ENCODE measurements at places on chromosomes 3 and 15.

- DNase-seq, result peak; percentile 55
Observed at GRCh38 chr3:145807990-145808389, 353.0 kb downstream of the PLOD2 start.

- DNase-seq, result peak; percentile 86
Observed at GRCh38 chr3:152834191-152834775, 648 bp upstream of the P2RY1 start.

DNA sequence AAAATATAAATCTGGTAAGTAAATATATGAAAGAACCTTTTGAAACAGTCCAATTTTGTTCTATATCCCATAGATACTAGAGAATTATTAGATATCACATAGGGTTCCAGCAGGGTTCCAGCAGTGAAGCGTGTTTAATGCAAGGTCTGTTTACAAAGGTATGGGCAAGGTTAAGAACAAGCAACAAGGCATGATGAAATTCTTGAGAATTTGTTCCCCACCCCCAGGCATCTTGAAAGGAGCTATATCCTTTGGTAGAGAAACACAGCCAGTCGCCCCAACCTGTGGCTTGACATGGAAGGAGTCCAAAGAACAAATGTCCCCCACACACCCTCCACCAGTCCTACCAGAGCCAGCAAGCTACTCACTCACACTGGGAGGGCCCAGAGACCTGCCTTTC lies 18.6 kb upstream of the FNDC3B start:
- DNase-seq, result no peak

DNA sequence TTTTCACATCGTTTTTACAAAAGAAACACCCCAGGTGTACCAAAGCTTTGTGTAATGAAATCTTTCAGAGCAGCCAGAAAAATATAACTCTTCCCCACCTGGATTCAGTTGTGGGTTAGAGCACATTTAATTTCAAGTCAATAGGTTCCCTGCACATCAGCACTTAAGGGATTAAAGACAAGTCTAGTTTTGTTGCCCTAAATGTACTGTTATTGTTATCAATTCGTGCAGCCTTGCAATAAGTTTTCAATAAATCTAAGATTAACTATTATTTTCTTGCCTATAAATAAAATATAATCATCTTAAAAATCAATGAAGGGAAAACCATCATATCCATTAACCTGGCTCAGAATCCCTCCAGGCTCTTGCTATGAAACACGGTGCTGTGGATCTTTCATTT lies 172.5 kb upstream of the CDIN1 start:
- DNase-seq, result no peak

DNA sequence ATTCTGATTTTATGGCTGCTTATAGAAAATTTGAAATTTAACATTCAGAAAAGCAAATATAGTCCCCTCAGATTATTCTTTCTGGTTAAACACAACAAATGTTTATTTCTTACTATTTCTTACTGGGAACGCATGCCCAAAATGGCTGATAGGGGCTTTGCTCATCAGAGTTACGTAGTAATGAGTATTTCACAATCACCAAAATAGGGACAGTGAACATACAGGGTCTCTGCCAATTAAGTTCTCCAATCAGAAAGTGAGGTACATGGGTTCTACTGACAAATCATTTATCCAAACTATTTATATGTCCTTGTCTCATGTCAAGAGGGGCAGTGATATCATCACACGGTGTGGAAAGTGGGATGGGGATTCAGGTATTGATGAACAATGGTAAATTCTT lies 154.5 kb downstream of the BCHE start:
- DNase-seq, result no peak

DNA sequence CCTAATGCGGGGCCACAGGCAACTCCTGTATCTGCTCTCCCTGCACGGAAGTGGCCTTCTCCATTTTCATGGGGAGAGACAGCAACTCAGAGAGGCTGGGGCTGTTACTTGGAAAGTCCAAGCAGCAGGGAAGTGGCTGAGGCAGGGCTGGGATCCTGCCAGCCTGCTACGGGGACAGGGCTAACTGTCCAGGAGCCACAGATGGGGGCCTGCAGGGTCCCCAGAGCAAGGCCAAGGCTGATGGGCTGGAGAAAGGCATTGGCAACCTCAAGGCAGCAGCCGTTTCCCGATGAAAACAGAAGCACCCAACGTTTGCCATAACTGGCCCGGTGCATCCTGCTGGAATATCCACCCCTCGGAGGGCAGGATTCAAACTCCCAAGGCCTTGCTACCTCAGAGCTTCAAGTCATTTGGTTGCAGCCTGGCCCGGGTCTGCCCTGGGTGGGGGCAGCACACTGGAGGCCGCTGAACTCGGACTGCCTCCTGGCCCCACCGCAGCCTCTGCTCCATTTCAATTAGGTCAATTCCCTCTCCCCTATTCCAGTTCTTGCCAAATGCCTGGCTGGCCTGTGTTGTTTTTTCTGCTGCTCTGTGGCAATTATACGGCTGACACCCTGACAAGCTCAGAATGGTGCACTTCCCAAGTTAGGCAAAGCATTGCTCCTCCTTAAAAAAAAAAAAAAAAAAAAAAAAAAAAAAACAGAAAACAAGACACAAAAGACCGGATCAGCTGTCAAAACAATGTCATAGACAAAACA lies 143.5 kb downstream of the NUP210 start:
- DNase-seq, result peak; percentile 51

DNA sequence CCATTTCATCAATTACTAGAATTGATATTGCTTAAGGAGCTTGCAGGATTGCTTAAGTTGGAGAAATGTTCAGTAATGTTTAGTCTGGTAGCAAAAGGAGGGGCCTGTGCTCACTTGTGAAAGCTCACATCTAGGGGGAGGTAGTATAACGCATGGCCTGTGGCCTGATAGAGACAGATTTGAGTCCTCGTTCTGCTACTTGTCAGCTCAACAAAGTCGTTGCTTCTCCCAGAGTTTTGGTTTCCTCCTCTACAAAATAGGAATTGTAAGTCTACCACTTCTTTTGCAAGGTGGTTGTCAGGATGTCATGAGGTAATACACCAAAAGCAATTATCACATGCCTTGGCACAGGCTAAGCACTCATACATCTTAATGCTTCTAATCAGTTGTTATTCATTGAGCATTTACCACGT lies 1.3 kb downstream of the ST3GAL6 start:
- DNase-seq, result no peak

GRCh38 chr15:73346735-73347312 lies 21.9 kb downstream of the HCN4 start:
- DNase-seq, result peak; percentile 86

DNA sequence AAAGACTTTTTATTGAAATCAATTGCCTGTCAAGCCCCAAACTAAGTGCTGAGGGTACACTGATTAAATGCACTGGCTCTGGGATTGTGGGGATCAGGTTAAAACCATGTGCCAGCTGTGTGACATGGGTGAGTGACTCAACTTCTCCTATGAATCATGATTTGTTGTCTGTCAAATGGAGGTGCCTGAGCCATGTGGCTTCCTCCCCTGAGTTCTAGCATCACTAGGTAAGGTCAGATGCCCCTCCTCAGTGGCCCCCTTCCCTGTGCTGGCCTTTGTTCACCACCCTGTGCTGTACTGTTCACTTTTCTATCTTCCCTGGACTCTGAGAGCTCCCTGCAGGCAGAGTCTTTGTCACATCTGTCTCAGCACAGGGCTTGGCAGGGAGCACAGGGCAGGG lies 43.6 kb upstream of the ATP2B2 start:
- DNase-seq, result no peak

DNA sequence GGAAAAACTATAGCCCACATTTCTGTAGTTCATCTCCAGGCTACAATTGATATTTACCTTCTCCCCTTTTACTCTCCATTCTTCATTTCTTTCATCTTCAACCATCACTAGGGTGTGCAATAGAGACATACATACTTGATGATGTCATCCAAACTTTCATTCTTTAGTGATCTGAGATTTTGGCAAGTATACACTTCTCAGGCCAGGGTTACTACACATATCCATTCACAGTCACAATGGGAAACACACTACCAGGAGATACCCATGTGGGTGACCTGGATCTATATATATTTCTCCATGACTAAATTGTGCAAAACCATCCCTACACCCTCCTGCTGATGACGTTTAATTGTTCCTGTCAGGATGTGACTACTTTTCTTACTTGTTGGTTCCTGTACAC lies 769.5 kb upstream of the DPPA4 start:
- DNase-seq, result no peak

DNA sequence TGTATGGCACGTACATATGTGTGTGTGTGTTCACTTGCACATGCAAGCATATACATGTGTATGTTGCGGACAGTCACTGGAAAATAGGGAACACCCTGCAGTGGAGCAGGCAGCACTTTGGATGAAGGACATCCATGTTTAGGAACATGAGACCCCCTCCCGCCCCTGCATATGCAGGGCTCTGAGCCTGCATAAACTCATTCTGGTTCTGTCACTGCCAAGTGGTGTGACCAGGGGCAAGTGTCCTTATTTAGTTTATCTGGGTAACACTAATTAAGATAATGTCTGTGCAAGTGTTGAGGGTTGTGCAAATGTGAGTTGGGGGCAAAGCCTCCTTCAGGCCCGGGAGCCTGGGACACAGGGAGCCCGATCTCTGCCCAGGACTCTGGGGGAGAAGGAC lies 105.7 kb downstream of the CORO2B start:
- DNase-seq, result no peak

- no peak for DNase-seq
Observed at GRCh38 chr3:48187301-48187578, 977 bp downstream of the CDC25A start.

DNA sequence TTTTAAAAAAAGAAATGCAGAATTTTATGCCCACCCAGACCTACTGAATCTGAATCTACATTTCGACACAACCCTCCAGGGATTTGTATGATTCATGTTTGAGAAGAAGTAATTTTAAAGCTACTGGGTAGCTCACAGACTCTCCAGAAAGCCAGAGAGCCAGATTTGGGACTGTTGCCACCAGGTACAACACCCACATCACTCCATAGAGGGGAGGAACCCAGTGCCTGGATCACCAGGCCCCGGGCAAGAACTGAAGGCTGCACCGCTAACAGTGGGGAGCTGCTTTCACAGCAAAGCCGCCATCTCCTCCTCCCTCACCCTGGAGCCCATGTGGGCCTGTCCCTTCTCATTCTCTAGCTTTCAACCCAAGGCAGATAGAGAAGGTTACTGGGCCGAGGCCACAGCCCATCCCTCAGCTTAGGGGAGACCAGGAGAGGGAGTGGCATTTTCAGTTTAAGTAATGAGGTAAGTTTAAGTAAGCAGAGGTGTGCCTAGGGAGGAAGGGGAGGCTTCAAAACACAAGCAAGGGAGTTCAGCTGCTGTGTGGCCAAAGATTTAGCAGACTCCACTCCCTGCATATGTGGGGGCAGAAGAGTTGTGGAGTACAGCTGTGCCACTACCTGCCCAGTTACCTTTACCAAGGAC lies 109.8 kb downstream of the IL12A start:
- no peak for DNase-seq

DNA sequence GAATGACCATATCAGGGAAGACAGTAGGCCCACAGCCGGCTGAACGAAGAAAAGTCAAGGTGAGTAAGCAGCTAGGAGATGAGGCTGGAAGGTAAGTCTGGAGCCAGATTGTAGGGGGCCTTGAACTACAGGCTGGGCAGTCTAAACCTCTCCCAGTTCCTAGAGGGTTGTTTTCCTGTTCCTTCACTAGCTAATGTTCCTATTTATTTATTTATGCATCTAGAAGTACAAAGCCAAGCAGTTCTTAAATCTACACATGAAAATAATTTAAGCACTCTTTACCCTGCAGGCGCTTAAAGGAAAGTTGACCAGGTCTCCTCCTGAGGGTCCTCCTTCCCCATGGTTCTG lies 3.7 kb downstream of the ACAA1 start:
- no peak for DNase-seq

GRCh38 chr15:71436854-71437253 lies 321.6 kb downstream of the THSD4 start:
- DNase-seq, result no peak

- DNase-seq, result no peak
Observed at GRCh38 chr3:130692455-130692854, 54.2 kb downstream of the PIK3R4 start.

DNA sequence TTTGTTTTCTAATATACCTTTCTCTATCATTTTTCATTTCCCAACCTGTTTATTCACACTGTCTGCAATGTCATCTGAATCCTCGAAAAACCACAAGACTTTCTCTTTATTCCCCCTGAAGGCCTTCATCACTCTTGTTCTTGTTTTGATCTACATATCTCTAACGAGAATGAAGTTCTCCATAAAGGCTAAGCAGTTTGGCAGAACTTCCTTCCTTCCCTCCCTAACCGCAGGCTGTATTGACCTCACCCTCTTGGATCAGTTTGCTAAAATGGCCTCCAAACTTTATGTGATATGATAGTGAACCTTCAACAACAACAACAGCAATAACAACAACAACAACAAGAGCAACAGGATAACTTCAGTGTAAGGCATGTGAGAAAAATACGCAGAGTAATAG lies 392.8 kb downstream of the TIGIT start:
- DNase-seq, result no peak

Data from eye (tissue), 1 donor.